ENCODE measurements at places on chromosomes 6 and 20.
A peak's percentile ranks its signal among the peaks of the same experiment; 100 is the strongest.

DNA sequence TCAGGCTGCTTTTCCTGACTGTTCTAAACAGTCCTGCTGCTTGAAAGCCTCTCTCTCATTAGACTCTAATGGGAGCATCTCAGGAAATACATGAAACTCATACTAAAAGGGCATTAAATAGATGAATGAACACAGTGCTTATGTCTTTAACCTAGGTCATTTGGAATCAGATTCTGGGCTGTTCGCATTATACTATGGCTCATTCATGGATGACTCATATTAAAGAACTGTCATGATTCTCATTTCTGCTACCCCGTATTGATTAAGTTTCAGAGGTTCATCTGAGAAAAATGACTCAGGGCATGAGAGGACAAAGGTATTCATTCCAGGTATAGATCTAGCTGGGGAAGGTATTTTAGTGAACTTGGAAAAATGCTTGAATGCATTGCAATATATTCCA lies 335.5 kb downstream of the GJA1 start:
- DNase-seq: peak; percentile 30

DNA sequence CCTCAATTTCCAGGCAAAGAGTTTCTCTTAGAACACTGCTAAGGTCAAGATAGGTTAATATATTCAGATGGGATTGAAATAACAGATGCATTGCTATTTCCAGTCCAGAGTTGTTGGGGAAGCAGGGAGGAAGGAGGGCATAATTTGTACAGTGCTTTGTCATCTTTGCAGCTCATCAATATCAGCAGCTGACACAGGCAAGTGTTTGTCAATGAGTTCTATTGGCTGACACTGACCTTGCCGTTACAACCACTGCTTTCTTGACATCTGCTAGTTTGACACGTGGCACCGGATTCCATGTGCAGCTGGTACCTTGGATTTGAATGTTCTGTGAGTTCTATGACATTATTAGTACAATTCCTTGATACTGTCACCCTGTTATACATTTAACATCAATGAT lies 28.0 kb upstream of the MLIP start:
- DNase-seq: no peak

GRCh38 chr6:75493400-75494064 lies at the start of gene FILIP1:
Gene FILIP1, minus strand, starts transcription at chr6:75493800. Its CDS starts 78,828 bp downstream, at chr6:75414972.
- peak; percentile 26 for DNase-seq

DNA sequence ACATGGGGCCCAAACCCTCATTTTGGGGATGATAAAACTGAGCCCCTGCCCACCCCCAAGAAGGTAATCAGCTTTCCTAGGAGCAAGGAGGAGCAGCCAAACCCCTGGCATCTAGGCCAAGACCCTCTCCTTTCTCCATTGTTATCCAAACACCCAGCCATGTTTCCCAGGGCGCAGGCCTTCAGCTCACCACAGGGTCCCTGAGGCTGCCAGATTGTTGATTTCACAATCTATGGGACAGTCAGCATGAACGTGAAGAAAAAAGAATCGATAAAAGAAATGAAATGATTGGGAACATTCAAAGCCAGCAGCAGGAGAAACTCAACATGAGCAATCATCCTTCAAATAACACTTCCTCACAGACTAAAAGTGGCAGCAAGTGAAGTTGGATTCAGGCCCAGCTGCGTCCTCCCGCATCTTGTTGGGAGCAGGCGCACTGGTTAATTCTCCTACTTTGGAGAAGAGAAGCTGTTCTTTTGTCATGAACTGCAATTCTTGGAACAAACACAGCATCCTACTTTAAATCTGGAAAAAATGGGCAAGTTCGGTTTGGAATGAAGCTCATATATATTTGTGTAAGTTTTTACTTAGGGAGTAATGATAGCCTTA lies 241.8 kb upstream of the PRDM1 start:
- DNase-seq: peak; percentile 47

- DNase-seq: no peak
Observed at GRCh38 chr6:2102316-2102883, 143.0 kb downstream of the GMDS start.

DNA sequence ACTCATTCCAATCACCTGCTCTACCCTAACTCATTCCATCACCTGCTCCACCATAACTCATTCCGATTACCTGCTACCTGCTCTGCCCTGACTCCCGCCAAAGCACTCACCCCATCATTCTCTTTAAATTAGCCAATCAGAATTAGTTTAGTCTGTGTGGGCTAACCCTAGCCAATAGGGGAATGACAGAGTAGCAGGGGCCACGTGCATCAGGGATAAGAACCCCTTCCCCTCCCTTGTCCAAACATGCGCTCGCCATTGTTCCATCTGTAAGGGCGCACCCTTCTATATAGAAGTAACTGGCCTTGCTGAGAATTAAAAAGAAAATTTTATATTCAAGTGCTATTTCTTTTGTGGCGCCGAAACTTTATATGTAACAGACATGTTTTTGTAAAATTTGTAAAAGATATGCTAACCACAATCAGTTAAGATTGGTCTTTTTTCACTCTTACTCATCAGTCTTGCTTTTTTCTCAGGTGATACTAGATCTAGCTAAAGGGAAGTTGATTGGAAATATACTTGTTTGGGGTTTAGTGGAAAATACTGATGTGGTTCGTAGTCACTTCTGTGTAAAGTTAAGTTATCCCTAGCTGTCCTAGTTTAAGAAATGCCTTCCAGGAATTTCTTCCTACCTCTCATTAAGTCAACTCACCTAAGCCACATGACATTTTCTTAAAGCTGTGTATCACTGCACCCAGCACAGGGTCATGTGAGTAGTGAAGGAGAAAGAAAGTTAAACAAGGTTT lies 16.5 kb downstream of the RTN4IP1 start:
- DNase-seq: no peak

GRCh38 chr6:27896398-27896796 lies 15.8 kb downstream of the OR2B2 start:
- DNase-seq: no peak

DNA sequence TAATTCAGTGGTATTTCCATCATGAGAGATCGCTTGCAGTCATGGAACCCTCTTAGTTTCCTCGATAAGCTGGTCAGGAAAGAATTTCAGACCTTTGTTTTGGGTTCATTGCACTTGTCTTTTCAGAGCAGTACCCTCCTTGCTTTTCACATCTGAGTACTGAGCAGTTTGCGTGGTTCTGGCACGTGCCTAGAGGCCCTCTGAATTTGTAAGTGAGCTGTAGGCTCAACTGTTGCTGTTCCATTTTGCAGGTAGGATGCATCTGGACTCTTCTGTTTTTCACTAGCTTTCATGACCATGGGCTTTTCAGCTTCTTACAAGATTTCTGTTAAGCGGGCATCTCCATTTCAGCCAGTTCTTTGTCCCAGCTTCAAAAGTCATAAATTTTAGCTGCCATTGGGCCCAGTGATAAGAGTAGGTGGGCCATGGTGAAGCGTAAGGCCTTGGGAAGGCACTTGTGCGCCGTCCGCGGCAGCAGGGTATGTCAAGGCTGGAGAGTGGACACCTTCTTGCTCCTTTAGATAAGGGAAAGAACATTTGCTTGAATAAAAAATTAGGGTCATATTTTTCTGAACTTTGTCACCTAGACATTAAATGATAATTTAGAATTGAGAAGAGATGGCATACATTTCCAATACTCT lies 35.8 kb downstream of the HIVEP1 start:
- DNase-seq: no peak

- DNase-seq: peak; percentile 57
Observed at GRCh38 chr20:48784273-48784641, 43.5 kb downstream of the PREX1 start.

DNA sequence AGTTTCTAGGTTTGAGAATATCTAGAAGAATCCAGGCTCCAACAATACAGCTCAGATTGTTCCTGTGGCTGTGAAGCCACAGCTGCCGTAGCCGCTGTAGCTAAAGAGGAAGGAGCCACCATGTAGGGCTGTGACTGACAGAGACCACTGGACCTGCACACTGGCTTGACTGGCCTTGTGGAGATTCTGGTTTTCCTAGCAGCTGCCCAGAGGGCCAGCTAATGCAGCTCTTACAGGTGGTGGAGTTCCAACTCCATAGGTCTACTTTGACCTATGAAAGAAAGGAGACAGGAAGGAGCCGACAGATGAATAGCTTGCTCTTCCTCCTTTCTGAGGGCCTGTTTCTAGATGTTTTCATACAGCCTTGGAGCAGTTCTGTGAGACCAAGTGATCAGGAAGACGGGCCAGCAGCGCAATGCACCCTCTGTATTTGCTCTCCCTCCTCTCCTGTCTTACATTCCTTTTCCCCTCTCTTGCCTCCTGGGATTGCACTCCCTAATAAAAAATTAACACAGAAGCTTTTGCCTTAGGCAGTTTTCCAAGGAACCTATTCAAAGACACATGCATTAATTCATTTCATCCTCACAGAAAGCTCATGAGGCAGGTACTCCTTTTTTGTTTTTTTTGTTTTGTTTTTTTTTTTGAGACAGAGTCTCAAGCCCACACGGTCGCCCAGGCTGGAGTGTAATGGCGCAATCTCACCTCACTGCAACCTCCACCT lies 51.8 kb upstream of the MYB start:
- no peak for DNase-seq

- no peak for DNase-seq
Observed at GRCh38 chr6:41877051-41877680, 18.0 kb downstream of the USP49 start.

- DNase-seq: no peak
Observed at GRCh38 chr6:119844387-119844786, 494.8 kb upstream of the MAN1A1 start.

- no peak for DNase-seq
Observed at GRCh38 chr6:86357877-86358276, 579.5 kb upstream of the HTR1E start.

GRCh38 chr6:166749666-166750065 lies 122.6 kb upstream of the RPS6KA2 start:
- no peak for DNase-seq

DNA sequence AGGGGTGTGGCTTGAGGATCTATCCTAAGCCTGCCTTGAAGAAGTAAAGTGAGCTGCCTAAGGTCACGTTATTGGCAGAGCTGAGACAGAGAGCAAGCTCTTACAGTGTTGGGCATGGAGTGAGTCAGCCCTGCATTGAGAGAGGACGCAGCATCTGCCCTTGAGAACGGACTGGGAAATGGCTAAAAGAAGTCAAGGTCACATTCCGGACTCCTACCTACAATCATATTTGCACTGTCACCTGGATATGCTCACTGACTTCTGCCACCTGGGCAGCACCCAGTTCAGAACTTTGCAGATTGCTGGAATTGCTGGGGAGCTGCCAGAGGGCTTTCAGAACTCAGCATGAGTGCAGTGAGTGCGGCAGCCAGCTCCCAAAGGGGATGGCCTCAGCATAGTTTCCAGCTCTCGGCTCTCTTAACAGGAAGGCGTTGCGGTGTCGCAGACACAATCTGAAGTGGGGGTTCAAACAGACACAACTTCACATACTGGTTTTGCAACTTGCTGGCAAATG lies 199.3 kb upstream of the SGK1 start:
- DNase-seq: peak; percentile 78

DNA sequence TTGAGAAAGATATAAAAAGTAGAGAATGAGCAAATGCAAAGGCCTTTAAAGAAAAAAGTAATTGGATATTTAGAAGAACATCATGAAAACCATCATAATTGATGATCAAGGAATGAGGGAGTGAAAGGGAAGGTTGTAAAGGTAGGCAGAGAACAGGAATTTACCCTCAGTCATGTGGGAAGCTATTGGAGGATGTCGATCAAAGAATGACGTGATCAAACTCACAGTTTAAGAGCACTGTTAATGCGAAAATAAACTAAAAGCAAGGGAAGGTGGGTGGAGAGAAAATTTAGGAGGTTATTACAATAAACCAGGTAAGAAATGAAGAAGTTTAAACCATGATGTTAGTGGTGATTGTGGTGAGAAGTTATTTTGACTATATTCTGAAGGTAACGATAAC lies 982.6 kb upstream of the EYS start:
- no peak for DNase-seq

- DNase-seq: no peak
Observed at GRCh38 chr6:75244063-75244584, 523 bp upstream of the COX7A2 start.

GRCh38 chr6:127918506-127919427 lies 17.9 kb upstream of the THEMIS start:
- no peak for DNase-seq

DNA sequence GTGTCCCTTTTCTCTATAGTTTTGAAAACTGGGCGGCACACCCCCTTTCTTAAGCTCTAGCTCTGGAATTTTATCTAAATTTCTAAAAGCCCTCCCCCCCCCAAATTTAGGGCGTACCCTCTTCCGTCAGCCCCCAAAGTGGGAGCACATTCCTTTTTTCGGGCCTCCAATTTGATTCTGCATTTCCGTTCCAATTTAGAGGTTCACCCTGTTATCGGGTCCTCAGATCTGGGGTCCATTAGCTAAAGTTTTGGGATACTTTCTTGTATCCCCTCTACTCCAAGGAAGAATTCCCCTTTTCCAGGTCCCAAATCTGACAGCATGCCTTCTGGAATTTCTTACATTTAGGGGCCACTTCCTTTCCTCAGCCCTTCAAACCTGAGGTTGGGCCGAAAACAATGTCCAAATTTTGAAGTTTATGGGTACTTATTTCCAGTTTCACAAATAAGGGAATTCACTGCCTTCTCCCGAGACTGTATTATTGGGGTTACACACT lies 796 bp downstream of the PHF20 start:
- no peak for DNase-seq

- no peak for DNase-seq
Observed at GRCh38 chr20:16069389-16070010, 503.7 kb downstream of the KIF16B start.

DNA sequence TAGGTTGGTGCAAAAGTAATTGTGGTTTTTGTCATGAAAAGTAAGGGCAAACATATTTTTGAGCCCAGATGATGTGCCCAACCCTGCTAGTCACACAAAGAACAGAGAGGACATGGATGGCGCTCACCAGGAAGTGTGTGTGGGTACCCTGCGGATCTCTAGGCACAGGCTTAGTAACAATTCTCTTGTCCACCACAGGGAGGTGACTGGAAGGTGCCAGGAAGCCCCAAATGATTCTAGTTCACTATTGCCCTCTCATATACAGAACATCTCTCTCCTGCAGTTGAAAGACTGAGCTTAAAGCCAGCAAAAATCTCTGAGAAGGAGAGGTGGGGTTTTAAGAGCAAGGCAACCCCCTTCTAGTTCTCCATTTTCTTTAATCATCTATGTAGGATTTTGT lies 272.1 kb upstream of the TAB2 start:
- no peak for DNase-seq

GRCh38 chr6:56499095-56499494 lies 143.6 kb downstream of the DST start:
- no peak for DNase-seq

DNA sequence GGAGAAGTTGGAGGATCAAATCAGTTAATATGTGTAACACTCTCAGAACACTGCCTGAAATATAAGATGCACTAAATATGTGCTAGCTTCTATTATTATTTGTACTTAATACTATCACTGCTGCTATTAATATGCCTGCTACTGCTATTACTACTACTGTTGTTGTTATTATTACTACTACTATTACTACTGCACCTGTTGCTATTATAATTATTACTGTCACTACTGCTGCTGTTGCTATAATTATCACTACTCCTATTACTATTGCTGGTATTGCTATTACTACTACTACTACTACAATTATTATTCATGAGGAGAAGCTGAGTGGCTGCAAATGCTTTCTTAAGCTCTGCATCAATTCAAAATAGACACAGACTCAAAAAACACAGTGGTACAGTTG lies 16.7 kb upstream of the SSTR4 start:
- DNase-seq: no peak
